CMK (cell line): ENCODE measurements at places on chromosomes 5 and 9.

DNA sequence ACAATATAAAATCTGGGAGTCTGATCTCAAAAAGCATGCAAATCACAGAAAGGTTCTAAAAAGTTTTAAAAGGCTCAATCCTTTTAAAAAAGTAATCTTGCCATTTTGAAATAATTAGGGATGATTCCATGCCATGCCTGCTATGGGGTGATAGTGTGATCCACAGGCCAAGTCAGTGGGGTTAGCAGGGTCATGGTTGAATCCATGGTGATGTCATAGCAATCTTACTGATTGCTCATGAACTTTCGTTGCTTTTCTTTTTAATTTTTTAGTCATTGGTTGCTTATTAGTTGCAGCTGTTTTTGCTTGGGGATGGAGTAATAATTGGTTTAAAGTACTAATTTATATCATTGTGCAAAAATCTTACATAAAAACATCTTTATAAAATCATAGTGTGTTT lies 485.0 kb downstream of the ENC1 start:
- DNase-seq, result no peak

GRCh38 chr9:91412941-91413340 lies 10.7 kb downstream of the NFIL3 start:
- no peak for DNase-seq

DNA sequence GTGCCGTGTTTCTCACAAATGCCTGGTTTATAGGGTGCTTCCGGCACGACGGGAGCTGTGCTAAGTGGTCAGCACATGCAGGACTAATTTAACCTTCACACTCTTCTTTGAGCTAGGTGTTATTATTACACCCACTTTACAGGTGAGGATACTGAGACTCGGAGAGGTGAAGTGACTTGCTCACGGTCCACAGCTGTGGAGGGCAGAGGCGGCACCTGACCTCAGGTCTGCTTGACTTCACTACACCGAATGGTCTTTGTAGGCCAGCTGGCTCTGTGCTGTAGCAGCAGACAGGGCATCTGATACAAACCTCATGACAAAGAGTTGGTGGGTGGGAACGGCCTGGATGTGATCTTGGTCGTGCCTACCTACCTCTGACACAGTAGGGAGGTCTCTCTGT lies 102.0 kb upstream of the BOD1 start:
- DNase-seq, result no peak

DNA sequence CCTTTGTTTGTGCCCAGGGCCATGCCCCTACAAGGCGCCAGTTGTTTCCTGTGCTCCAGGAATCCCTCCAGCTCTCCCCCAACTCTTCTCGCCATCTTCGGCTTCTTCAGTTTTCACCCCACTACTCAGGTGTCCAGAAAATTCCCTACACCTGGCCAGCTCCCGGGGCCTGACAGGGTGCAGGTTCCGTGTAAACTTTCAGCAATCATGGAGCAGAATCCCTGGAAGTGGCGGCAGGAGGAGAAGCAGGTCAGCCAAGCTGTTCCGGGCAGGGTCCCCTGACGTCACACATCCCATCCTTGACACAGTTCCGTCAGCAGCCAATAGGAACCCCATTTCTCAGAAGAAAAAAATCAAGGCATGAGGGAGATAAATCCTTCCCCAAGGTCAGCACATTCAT lies 12.2 kb upstream of the ADGRD2 start:
- DNase-seq, result no peak

DNA sequence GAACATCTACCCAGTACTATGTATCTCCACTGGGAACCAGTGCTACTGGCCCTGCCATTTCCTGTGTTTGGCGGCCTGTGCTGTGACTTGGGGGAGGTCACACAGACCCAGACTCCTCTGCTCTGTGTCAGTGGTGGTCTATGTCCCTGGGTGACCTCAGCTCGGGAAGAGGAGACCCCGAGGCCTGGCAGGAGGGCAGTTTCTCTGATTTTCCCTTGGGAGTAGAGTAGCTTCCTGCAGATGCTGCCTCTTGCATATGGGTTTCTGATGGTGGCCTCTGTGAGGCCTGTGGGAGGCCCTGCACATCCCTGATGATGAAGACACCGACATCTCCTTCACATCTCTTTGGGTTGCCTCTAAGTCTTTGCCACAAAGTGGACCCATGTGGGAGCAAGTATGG lies 13.0 kb upstream of the SMIM32 start:
- no peak for DNase-seq

DNA sequence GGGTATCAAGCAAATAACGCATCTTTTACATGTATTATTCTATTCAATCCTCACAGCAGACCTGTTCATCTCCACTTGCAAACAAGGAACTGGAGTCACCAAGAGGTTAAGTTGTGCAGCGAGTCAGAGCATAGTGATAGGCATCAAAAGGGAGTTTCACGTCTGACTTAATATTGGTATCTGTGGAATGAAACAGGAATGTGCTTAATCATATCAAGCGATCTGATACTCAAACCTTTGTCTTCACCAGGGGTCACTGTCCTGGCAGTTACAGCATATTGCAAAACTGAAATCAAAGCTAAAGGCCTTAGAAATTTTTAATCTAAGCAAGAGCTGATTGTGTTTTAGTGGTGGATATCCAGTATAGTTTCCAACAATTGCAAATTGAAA lies 271.6 kb downstream of the PLK2 start:
- DNase-seq, result no peak

DNA sequence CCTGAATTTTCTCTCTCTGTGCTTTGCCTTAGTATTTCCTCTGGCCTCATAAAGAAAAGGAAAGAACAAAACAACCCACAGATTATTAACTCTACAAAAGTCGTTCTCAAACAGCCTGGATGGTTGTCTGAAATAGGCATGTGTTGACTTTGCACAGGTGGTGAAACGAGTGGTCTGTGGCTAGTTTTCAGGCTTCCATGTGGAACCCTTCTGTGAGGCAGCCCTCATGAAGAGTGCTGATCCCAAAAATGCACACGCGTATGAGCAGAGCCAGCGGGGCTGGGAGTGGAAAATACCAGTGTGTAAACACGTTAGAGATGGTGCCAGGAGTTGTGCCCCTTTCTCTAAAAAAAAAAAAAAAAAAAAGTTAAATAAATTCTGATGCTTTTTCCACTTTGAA lies 4.9 kb upstream of the PSAT1 start:
- no peak for DNase-seq

DNA sequence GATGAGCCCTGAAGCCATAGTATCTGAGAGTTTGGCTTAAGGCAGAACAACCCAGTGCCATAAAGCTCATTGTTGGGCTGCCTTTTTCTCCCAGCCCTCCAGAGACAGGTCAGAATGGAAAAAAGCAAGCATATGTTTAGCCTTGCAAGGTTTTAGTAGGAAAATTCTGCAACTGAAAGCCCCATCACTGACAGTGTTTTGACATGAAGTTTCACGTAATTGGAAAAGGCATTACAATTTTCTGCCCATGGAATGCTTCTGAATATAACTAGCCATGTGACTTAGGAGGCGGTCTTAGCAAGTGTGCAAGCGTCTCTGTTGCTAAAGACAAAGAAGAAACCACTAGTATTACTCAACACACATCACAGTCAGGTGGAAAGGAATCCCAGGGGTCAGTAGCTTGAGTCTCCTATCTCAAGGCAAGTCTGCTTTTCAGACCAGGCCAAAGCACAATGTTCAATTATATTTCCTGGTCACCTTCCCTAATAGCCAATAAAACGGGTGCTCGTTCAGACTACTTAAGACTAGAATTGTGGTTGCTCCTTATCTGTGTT lies 117.6 kb downstream of the CARTPT start:
- DNase-seq, result no peak

DNA sequence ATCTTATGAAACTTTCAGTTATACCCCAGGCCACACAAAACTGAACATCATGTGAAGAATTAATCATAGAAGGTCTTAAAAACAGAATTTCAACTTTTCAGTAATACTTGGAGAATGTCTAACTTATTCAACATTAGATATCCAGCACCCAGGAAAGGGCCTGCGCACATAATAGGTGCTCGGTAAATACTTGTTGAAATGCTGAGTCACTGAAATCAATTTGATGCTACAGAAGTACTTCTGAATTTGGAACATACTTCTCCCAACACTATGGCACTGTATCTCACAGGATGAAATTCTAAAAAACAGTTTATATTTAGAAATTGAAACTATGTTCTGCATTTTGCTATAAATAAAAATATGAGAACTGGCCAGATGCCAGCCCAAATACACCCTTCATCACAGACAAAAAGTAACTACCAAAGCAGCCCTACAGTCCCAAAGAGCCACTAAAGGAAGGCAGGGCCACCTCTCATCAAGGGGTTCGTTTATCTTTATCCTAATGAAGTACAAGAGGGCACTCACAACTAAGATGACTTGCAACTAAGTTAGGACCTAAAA lies 26.5 kb downstream of the MRPS27 start:
- DNase-seq, result no peak

DNA sequence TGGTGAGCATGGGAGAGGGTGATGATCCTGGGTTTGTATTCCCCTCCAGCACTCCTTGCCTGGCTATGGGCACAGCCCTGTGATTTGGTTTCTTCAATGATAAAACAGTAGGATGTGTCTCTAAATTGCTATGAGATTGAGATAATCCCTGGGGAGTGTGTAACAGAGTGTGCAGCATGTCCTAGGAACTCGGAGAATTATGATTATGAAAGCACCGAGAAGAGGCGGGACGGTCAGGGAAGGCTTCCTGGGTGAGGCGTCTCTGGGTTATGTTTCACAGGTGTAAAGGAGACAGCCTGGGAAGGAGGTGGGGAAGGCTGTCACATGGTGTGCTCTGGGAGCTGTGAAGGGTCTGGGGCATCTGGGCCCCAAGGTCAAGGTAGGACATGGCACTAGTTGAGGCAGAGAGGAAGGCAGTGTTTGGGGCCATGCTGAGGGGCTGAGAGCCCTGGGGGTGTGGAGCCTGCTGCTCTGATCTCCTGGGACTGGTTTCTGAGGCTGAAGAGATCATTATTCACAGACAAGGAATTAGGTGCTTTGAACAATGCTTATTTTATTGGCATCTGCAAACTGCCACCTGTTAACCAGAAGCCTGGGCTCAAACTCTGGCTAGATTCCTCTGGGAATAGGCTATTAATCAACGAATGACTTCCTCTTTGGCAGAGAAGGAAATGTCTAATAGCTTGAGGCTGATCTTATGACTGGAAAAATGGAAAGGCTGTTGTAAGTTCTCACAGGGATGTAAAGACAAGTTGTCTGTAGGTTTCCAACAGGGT lies 73.8 kb upstream of the IL12B start:
- no peak for DNase-seq

DNA sequence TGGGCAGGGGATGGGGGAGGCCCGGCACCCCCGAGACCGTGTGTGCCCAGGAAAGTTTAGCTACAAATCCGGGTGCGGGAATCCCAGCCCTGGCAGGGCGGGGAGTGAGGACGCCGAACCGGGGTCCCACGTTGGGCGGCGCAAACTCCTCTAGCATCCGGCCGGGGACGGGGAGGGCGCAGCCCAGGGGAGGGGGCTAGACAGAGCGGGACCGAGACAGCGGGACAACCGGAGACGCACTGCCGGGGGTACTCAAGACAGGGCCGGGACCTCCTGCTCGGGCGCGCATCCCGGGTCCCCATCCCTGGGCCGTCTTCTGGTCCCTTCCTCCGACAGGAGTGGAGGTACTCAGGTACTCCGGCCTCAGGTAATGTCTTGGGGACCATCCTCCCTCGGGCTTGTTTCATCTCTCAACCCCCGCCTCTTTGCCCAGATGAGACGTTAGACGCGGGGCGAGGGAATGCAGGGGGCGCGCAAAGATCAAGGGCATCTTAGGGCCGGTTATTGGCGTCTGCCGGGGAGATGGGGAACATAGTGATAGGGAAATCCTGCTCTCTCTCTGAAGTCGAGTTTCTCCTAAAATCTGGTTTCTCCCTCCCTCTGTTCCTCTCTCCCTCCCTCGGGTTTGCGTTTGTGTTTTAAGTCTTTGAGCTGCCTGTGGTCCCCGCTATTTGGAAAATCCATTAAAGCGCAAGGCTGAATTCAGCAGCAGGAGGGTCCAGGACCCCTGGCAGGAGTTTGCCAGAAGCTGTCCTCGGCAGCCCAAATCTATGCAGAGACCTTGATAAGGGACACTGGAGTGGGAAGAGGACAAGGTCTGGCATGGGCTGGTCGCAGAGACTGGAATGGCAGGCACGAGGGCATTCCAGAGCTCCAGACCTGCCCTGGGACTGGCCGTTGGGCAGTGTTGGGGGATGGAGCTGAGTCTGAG lies 815 bp downstream of the PDZD2 start:
- no peak for DNase-seq

GRCh38 chr5:177008716-177009115 lies 2.1 kb upstream of the UIMC1 start:
- no peak for DNase-seq
